Osteoblast (primary cell): ENCODE measurements at places on chromosomes 4 and X.

- peak; percentile 76 for DNase-seq
- no peak overlapping the region for H3K4me3 ChIP-seq
- peak overlapping the region; percentile 60 for H3K27ac ChIP-seq
- no peaks in the 10 kb centered on the region for H3K36me3 ChIP-seq
- H3K4me1 ChIP-seq, result peaks cover 14% of the 10 kb centered on the region
Observed at GRCh38 chrX:130081421-130082045, 28.8 kb downstream of the ELF4 start.

- H3K4me1 ChIP-seq, result no peaks in the 10 kb centered on the region
- DNase-seq, result peak; percentile 87
- H3K4me3 ChIP-seq, result no peak overlapping the region
Observed at GRCh38 chr4:1400831-1401408, 5.3 kb downstream of the NKX1-1 start.

- H3K4me3 ChIP-seq, result no peak overlapping the region
- DNase-seq, result no peak
- H3K4me1 ChIP-seq, result peaks cover 10% of the 10 kb centered on the region
- H3K36me3 ChIP-seq, result no peaks in the 10 kb centered on the region
Observed at GRCh38 chrX:115373308-115373707, 83.8 kb downstream of the LUZP4 start.

DNA sequence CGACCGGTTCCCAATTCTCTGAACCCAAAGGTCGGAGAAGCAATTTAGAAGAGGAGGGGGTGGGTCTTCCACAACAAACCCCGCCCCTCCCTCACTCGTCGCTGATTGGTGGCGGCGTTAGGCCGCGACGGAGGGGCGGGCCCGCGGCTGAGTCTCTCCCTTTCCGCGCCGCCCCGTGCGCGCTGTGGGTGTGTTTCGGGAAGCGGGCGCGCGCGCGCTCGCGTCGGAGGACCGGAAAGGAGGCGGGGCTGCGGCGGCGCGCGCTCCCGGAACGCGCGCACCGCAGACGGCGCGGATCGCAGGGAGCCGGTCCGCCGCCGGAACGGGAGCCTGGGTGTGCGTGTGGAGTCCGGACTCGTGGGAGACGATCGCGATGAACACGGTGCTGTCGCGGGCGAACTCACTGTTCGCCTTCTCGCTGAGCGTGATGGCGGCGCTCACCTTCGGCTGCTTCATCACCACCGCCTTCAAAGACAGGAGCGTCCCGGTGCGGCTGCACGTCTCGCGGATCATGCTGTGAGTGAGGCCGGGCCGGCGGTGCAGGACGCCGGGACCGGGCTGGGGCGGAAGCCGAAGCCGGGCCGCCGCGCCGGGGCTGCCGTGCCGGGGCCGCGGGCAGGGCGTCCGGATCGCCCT is at the start of gene SPCS3:
SPCS3 (plus strand) TSS at position 263 of the 636 bp plus-strand sequence; CDS start at position 374, 111 bp downstream.
- H3K36me3 ChIP-seq, result peaks cover 2% of the 10 kb centered on the region
- H3K27me3 ChIP-seq, result no peaks in the 10 kb centered on the region
- DNase-seq, result peak; percentile 98
- H3K4me3 ChIP-seq, result peak within 1 kb of the TSS; percentile 91

GRCh38 chrX:19496711-19497110 is 18.6 kb downstream of the MAP3K15 start:
- H3K27me3 ChIP-seq, result no peaks in the 10 kb centered on the region
- no peaks in the 10 kb centered on the region for H3K36me3 ChIP-seq
- H3K4me1 ChIP-seq, result no peaks in the 10 kb centered on the region
- no peak overlapping the region for H3K27ac ChIP-seq
- H3K4me3 ChIP-seq, result no peak overlapping the region

DNA sequence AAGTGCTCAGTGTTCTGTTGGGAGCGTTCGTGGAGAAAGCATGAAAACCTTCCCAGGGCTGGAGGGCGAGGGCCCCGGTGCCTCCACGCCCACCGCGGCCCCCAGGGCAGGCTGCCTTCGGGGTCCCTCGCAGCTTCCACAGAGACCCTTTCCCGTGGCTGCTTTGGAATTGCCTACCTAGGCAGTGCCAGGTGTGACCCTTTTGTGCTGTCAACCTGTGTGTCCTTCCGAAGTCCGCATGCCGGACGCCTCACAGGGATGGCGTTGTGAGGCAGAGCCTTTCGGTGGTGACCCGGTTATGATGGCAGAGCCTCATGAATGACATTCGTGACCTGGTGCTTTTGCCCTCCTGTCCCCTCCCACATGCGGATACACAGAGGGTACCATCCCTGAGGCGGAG is 17.4 kb downstream of the TMEM175 start:
- no peaks in the 10 kb centered on the region for H3K4me1 ChIP-seq
- no peak overlapping the region for H3K27ac ChIP-seq
- no peaks in the 10 kb centered on the region for H3K27me3 ChIP-seq
- DNase-seq, result peak; percentile 75
- no peak overlapping the region for H3K4me3 ChIP-seq
- H3K36me3 ChIP-seq, result no peaks in the 10 kb centered on the region

DNA sequence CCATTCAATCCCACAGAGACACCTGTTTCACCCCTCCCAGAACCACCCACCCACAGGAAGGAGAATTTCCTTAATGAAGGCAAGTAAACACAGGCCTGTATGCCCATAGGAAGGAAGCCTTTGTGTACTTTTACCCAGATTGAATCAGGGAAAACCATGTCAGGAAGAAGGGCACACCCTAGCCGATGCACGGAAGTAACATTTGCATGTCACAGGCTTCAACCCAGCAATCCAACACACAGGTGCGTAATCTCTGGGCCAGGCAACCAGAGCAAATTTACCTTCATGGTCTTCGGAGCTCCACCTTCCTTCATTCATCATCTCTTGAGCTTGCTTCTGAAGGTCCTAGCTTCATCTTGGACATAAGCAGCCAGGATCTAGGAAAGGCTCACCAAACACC is 206.3 kb downstream of the SHROOM3 start:
- H3K4me3 ChIP-seq, result no peak overlapping the region
- no peak for DNase-seq
- H3K27ac ChIP-seq, result no peak overlapping the region
- H3K4me1 ChIP-seq, result peaks cover 25% of the 10 kb centered on the region

DNA sequence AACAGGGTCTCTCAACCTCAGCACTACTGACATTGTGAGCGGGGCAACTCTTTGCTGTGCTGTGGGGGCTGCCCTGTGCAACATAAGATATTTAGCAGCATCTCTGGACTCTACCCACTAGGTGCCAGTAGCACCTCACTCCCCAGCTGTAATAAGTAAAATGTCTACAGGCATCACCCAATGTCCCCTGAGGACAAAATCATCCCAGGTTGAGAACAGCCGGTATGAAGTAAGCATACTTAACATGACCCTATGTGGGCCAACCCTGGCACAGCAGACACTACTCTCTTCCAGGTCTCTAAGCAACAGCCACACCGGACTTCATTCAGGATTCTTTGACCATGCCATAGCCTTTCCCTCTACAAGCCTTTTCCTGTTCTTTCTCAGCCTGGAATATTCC is 10.5 kb upstream of the MGST2 start:
- H3K4me1 ChIP-seq, result peaks cover 12% of the 10 kb centered on the region
- H3K27me3 ChIP-seq, result peaks cover 23% of the 10 kb centered on the region
- no peak overlapping the region for H3K4me3 ChIP-seq

GRCh38 chrX:133417364-133417763 is 2.1 kb upstream of the GPC4 start:
- peaks cover 38% of the 10 kb centered on the region for H3K27me3 ChIP-seq
- no peak for DNase-seq
- H3K4me1 ChIP-seq, result no peaks in the 10 kb centered on the region
- H3K36me3 ChIP-seq, result no peaks in the 10 kb centered on the region
